ENCODE measurements at places on chromosomes 5 and 9.

DNA sequence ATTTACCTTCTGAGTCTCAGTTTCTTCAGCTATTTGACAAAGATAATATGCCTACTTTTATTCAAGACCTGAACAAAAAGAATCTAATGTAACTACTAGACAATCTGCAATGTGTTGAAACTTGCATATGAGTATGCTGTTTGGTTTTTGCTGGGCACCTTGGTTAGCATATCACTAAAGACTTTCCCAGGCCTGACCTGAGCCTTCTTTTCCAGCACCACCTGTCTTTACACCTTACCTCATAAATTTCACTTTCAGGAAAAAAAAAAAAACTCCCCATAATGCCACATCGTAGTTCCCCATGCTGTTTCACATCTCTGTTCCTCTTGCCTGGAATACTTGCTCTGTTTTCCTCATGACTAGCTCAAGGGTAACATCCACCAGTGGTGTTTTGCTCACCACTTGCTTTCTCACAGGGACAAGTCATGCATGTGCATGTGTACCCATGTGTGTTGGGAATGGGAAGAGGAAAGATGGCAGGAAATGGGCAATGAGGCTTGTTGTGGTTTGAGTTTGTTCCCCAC lies 45.6 kb upstream of the TLE4 start:
- DNase-seq: no peak

GRCh38 chr5:129459450-129459776 lies 685 bp upstream of the ADAMTS19 start:
- DNase-seq: no peak

DNA sequence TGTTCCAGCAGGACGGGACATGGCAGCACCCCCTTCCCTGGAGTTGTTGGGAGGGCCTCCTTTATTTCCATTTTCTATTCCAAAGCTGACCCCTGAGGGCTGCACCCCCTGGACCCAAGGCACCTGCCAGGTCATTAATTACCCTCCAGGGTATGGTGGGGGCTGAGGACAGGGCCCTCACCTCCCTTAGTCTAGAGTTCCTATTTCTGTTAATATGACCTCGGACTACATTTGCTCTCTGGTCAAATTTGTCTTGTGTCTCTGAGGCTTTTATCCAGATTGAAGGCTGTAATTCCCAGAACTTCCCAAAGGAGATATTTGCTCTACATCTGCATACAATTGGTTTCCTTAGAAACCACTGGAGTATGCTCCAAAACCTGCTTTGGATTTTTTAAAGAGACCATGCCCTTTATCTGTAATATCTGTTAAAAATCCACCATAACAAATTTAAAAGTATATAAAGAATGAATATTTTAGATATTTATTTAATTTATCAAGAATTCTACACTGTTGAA lies 16.8 kb downstream of the PHF2 start:
- DNase-seq: no peak

DNA sequence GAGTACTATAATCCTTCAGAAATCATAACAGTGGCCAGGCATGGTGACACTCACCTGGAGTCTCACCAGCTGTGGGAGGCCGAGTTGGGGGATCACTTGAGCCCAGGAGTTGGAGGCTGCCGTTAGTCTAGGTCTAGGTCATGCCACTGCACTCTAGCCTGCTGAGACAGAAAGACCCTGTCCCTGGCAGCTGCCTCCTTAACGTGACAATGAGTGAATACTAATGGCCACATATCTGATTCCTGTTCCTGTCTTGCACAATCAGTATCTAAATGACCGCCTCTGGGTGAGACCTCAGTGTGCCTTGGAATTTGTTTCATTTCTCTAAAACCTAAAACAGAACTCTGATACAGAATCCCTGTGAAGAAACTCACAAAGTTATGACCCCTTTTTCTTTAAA lies 131.0 kb upstream of the DAB2 start:
- DNase-seq: no peak

DNA sequence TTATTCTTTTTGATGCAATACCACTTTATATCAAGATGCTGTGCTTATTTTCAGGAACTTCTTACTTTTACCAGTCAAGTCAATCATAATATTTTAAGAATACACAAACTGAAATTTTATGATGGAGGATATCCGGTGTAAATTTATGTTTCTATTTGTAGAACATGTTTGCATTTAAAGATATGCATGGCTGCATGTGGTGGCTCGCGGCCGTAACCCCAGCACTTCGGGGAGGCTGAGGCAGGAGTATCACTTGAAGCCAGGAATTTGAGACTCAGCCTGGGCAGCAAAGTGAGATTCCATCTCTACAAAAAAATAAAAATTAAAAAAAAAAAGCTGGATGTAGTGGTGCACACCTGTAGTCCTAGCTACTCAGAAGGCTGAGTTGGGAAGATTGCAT lies 73.5 kb upstream of the ALDH1A1 start:
- no peak for DNase-seq

DNA sequence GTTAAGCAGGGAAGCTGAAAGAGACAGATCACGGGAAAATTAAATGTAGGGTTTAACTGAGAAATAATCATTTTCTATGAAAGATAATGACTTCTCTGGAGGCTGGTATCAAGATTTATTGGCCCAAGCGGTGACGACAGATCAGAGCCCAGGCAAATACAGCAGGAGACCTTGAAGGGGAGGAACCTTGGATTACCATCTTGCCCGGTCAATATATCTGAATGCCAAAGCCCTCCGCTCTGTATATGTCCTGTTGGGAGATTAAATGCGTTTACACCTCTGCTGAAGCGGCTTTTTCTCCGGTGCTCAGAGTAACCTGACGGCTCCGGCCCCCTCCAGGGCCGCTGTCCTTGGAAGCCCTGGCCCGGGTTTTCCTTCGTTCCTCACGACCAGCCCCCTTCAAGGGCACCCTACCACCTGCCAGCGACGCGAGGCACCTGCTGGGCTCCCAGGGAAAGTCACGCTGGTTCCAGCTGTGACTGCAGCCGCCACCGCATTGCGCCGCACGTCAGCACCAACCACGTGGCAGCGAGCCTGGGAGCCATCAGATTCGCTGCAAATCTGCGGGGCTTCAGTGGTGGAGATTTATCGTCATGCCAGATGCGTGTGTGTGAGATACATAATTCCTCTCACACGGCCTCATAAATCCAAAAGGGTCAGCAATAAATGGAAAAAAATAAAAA lies 4.4 kb upstream of the QSOX2 start:
- DNase-seq: no peak

DNA sequence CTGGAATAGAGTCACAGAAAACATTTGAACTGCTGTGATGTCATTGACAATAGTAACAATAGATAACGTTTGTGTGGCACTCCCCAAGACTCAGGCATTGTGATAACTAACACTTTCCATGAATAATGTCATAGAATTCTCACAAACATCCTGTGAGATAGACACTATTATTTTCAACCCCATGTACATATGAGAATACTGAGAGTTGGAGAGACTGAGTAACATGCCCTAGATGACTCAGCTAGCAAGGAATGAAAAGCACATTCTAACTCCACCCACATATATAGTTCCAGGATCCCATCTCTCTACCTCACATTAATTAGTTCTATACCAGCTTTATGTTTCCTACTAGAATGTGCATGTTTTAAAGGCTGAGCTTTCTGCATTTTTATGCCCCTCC lies 71.4 kb downstream of the ASTN2 start:
- no peak for DNase-seq

DNA sequence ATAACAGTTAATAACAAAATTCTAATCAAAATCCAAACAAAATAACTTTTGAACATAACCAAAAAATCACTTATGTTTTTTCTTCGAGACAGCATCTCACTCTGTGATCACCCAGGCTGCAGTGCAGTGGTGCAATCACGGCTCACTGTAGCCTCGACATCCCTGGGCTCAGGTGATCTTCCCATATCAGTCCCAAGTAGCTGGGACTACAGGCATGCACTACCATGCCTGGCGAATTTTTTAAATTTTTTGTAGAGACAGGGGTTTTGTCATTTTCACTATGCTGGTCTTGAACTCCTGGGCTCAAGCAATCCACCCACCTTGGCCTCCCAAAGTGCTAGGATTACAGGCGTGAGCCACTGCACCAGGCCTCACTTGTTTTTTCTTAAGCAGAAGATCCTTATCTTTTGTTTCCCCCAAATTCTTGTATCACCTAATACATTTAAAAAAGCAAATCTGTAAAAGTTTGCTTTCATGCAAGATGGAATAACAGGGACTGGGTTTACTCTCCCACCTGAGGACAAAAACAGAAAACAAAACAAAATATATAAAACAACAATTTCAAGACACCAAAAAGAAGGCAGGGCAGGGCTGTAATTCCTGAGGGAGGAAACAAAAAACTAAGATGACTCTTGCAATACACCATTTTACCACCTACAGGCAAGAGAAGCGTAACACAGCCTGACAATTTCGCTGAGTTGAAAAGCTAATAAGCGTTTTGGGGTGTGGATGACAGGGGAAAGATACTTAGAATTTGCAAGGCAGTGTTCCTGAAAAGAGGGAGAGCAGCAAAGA lies 71.4 kb downstream of the RAPGEF6 start:
- no peak for DNase-seq

DNA sequence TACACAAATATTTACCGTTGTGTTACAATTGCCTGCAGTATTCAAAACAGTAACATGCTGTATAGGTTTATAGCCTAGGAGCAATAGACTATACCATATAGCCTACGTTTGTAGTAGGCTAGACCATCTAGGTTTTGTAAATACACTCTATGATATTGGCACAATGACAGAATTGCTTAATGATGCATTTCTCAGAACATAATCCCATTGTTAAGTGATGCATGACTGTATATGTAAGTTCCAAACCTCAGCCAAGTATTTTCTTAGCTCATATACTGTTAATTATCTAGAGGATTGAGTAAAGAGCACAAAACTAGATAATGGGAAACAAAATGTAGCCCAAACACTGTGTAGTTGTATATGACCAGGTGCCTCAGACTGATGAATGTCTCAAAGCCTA lies 220.1 kb downstream of the ANXA1 start:
- no peak for DNase-seq

DNA sequence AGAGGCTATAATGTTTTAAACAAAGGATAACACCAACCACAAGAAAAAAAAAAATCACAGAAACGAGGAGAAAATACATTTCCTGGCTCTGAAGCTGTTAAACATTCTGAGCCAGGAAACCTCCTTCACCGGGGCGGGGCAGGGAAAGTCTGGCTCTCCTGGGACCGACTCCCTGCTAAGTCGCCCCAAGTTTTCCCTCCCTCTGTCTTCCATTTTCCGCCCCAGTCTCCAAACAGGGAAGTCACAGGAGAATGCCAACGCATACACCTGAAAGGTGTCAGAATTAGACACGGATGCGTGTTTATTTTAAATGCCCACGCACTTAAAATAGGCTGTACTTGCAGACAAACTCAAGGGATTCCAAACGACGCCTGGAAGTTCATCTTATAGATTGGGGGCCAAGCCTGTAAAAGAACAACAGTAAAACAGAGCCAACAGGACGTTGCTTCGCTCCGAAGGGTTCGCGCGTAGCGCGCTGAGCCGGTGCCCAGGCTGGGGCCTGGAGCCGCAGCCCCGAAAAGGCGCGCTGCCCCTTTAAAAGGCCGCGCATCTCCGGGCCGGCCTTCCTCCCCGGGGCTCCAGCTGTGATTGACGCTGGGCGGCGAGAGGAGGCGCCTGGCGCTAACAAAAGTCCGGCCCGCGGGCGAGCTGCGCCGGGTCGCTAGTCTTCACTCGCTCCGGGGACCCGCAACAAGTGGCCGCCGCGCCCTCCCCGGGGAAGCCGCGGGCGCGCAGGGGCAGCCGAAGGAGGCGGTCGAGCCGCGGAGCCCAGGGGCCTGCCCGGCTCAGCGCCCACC lies at the start of gene FBXL7:
FBXL7 (plus strand) TSS at position 653 of the 797 bp plus-strand sequence.
- no peak for DNase-seq

- no peak for DNase-seq
Measured at GRCh38 chr5:1930501-1930879, 47.8 kb upstream of the IRX4 start.

- no peak for DNase-seq
Measured at GRCh38 chr5:633501-633955, 21.4 kb downstream of the CEP72 start.

- DNase-seq: no peak
Measured at GRCh38 chr5:127961763-127962145, 121.8 kb upstream of the SLC12A2 start.

GRCh38 chr9:24245988-24246387 lies 299.7 kb downstream of the IZUMO3 start:
- DNase-seq: no peak

- DNase-seq: no peak
Measured at GRCh38 chr9:136520053-136520540, 25.8 kb downstream of the NOTCH1 start.

- no peak for DNase-seq
Measured at GRCh38 chr5:135155616-135156214, 121.7 kb upstream of the PITX1 start.

DNA sequence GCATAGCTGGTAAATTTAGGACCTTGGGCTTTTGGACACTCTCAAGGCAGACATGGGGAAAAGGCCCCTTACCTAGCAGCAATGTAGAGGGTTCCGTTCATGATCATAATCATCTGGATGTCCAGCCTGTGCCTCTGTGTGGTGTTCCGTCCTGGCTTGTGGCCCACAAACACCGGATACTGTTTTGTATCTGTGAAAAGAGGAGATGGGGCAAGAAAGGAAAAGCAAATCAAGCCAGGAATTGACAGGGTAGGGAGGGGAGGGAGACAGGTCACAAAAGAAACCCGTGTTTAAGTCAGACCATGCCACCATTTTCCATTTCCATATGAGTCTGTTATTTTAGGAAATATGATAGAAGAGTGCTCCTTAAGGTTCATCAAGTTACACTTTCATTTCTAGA lies 72.5 kb downstream of the SEMA6A start:
- no peak for DNase-seq

DNA sequence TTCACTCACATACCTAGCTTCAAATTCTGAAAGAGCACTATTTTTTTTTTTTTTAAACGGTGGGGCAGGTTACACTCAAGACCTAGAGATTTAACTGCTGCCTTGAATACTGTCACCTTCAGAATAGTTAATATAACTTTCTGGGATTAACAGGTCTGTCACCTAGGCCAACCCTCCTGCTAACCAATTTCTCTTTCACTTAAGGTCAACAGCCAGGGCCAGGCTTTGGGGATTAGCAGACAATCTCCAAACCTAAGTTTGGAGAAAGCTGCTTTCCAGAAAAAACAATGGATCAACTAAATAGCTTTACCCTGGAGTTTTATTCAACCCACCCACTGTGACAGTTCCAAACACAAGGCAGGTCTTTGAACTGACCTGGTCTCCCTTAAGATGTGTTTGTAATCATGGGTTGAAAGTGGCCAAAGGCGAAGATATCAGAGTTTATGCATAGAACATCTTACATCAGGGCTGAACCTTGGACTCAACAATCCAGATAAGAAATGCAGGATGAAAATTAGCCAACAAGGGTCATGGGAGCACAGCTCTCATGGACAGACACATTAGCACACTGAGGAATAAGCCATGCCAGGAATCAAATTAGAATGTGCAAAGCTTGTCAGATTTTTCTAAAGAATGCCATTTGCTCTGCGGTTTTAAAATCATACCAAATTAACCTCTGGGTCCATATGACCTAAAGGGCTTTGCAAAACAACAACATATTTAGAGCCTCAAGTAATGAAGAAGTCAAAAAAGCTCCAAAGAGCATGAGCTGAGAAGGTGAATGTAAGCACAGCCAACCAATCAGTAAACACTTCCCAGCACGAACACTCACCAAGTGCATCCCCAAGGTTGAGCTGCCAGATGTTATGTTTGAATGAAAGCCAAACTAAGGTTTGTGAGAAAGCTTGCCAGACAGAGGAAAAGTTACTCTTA lies 538.5 kb upstream of the DMAC1 start:
- DNase-seq: no peak

Measured in ascending aorta (tissue), 2 donors.